ENCODE measurements at places on chromosomes 1 and 21. TPM values are rescaled to one million over a fixed set of nuclear protein-coding genes. Genes with fewer than 3 reads are reported as not detected.
A peak's percentile ranks its signal among the peaks of the same experiment; 100 is the strongest.

DNA sequence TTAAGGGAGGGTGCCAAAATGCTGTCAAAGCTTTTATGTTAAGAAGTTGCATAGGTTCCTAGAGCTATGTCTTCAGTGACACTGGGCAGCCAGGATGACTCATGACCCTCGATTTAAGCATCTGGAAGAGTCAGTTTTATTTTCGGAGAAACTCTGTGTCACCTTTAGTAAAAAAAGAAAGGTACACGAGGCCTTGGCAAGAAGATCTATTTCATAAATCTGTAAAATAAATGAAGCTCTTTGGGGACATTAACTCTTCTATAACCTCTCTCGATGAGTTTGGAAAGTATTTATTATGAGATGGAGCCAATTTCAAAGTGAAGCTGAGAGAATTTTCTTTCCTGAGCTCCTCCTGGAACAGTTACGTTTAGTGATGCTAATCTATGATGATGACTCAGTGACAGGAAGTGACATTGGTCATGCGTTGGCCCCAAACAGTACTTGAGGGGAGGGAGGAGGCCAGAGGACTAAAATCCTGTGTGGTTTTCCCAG, 156.5 kb downstream of the HLX start:
- no peaks in the 10 kb centered on the region for H3K36me3 ChIP-seq
- H3K4me1 ChIP-seq = peaks cover 13% of the 10 kb centered on the region
- H3K4me3 ChIP-seq = no peak overlapping the region

DNA sequence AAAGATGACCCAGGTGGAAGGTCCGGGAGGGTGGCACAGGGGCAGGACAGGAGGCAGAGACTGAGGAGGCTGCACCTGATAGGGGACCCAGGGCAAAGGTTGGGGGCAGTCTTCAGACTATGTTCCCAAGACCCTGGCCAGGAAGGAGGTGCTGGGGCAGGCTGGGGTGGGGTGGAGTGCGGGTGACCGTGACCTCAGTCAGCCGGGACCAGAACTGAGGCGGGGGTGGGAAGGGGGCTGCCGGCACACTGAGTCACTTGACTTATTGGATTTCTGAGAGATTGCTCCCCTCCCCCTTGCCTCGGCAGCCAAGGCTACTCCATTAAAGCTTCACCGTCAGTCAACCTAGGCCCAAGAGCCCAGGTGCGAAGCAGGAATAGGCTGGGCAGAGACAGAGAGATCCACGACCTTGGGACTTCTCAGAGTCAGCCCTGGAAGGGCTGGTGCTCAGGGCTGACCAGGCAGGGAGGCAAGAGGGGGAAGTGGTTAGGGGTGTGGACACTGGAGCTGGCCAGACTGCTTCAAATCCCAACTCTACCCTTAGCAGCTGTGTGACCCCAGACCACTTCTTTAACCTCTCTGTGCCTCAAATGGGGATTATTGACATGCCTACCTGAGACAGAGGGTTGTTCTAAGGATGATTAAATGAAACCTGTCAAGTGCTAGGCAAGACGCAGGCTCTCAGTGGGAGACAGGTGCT, 47.9 kb upstream of the LAPTM5 start:
- no peak for DNase-seq
- peaks cover 61% of the 10 kb centered on the region for H3K4me1 ChIP-seq
- no peaks in the 10 kb centered on the region for H3K36me3 ChIP-seq
- H3K27ac ChIP-seq = no peak overlapping the region
- no peak overlapping the region for H3K4me3 ChIP-seq
- H3K27me3 ChIP-seq = peaks cover 7% of the 10 kb centered on the region

- no peak overlapping the region for H3K4me3 ChIP-seq
- DNase-seq = no peak
- H3K36me3 ChIP-seq = peaks cover 10% of the 10 kb centered on the region
- no peaks in the 10 kb centered on the region for H3K27me3 ChIP-seq
Measured at GRCh38 chr1:115274467-115274866, 63.6 kb downstream of the NGF start.

DNA sequence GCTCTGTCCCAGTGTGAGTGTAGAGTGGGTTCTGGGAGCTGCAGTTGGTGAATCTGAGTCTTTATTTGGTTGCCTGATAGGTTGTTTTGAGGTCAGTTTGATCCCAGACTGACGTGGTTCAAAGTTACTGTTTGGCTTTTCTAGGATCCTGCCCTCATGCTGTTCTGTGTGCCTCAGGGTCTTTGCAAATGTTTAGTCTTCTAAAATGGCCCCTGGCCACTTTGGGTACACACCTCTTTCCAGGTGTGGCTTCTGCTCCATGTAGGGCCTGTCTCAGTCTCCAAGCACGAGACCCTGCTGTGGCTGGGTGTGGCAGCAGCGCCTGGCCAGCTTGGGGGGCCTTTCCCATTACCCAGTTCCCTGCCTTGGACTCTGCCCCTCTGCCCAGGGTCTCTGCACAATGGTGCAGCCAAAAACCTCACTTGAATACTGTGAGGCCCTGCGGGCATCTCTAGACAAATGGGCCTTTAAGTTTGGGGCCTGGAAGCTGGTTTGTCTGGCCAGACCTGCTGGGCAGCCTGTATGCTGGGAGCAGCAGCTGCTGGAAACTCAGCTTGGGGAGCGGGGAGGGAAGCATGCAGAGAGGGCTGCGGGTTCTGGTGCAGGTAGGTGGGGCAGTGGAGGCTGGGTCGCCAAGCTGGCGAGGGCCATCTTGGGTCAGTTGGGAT, 5.6 kb downstream of the PTPRF start:
- H3K36me3 ChIP-seq = peaks cover 19% of the 10 kb centered on the region
- peak overlapping the region; percentile 69 for H3K27ac ChIP-seq
- no peak for DNase-seq

DNA sequence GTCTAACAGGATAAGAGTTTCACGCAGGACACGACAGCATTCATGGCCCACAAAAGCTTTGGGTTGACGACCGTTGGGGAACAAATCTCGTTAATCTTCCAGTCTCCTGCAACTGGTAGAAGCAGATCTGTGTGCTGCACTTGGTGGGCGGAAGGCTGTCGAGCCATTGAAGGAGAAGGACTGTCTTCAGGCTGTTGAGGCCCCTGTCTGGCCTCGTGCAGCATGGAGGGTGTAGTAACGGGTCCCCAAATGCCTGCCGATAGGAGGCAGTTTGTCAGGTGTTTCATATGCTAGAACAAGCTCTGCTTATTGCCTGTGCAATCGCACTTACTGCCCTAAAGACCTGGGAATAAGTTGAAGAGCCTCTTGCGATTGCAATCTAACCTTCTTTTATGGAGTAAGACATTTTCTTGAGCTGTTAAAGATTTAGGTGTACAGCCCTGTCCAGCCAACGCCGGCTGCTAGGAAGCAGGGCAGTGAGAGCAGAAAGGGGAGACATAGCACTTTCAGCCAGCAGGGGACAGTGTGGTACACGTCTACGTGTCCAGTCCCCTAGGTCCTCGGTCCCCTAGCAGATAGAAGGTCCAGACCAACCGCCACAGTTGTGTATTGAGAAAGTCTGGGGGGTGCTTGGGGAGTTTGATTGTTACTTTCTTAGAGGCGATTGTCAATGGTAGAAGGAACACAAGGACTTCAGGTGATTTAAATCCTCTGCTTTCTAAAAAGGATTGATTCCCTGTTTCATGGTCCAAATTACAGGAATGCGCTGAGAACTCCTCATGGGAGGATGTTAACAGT, 102.3 kb upstream of the TMPRSS2 start:
- H3K36me3 ChIP-seq = peaks cover 15% of the 10 kb centered on the region
- peak; percentile 73 for DNase-seq
- H3K27me3 ChIP-seq = peaks cover 6% of the 10 kb centered on the region
- peaks cover 22% of the 10 kb centered on the region for H3K4me1 ChIP-seq

DNA sequence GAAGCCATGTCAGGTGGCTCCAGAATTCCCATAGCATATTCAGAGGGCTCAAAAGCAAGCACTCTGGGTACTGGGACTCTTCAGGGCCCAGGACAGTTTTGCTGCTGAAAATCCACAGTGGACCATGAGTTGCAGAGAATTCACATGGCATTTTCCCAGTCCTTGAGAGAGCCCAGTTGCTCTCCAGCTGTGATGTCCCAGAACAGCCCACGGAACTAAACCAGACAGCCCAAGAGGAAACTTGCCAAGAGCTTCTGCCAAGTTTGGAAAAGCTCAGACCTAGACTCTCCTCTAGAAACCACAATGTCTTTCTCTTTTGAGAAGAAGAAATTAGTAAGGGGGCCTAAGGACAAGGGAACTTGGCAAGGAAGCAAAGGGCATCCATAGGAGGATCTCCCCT, 69.4 kb downstream of the RGS2 start:
- H3K36me3 ChIP-seq = no peaks in the 10 kb centered on the region
- H3K27ac ChIP-seq = no peak overlapping the region
- DNase-seq = no peak
- H3K27me3 ChIP-seq = no peaks in the 10 kb centered on the region
- H3K4me3 ChIP-seq = no peak overlapping the region

GRCh38 chr1:109996476-109996875, 11.9 kb downstream of the AHCYL1 start:
- H3K4me3 ChIP-seq = no peak overlapping the region
- H3K4me1 ChIP-seq = peaks cover 5% of the 10 kb centered on the region
- H3K27me3 ChIP-seq = no peaks in the 10 kb centered on the region
- no peak overlapping the region for H3K27ac ChIP-seq
- no peak for DNase-seq
- peaks cover 6% of the 10 kb centered on the region for H3K36me3 ChIP-seq

DNA sequence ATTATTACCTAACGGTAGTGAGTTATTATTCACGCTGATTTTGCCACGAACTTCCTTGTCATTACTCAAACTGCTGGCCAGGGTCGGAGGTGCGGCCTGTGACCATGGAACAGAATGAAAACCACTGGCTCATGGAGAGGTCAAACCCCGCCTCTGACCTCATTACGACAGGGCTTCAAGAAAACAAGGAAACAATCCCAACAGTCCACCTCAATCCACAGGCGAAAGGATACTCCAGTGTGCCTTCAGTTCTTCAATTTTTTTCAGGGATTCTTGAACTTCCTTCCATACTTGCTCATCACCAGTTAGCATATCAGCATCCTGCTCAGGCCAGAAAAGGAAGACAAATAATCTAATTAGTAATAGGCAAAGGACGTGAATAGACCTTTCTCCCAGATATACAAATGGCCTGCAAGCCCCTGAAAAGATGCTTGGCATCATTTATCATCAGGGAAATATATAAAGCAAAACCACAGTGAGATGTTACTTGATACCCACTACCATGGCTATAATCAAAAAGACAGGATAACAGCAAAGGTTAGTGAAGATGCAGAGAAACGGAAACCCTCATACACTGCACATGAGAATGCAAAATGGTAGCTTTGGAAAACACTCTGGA, 643.4 kb downstream of the SMYD3 start:
- no peaks in the 10 kb centered on the region for H3K36me3 ChIP-seq
- no peak overlapping the region for H3K27ac ChIP-seq
- no peaks in the 10 kb centered on the region for H3K4me1 ChIP-seq
- H3K4me3 ChIP-seq = no peak overlapping the region
- DNase-seq = no peak
- no peaks in the 10 kb centered on the region for H3K27me3 ChIP-seq

DNA sequence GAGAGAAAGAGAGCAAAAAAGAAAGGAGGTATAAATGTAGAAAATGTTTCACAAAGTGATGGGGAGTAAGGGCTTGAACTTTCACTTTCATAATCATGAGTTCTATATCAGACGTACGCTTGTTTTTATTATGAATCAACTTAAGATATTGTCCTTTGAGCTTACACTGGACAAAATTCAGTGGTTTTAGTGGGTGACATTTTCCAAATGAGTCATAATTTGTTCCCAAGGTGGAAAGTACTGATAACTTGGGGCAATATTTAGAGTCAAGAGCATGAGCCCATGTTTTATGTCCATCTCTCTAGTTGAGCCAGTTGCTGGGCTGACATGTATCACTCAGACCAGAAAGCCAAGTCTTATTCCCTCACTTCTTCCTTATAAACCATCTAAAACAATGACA, 161.6 kb downstream of the CHRM3 start:
- no peaks in the 10 kb centered on the region for H3K4me1 ChIP-seq
- H3K36me3 ChIP-seq = peaks cover 6% of the 10 kb centered on the region
- no peaks in the 10 kb centered on the region for H3K27me3 ChIP-seq
- H3K4me3 ChIP-seq = no peak overlapping the region
- no peak for DNase-seq

- H3K36me3 ChIP-seq = no peaks in the 10 kb centered on the region
- no peak overlapping the region for H3K4me3 ChIP-seq
- H3K27ac ChIP-seq = no peak overlapping the region
- no peak for DNase-seq
- H3K27me3 ChIP-seq = no peaks in the 10 kb centered on the region
Measured at GRCh38 chr1:244897476-244898254, 33.3 kb upstream of the HNRNPU start.

GRCh38 chr1:111503585-111504060, at the start of the genes ADORA3 and TMIGD3:
Gene ADORA3 (minus strand): TSS chr1:111503633. CDS start chr1:111503354, 279 bp downstream.
Gene TMIGD3 (minus strand): TSS chr1:111503633. CDS start chr1:111503354, 279 bp downstream.
- DNase-seq = no peak
- H3K4me3 ChIP-seq = no peak within 1 kb of the TSS
- H3K27me3 ChIP-seq = no peaks in the 10 kb centered on the region
- H3K36me3 ChIP-seq = no peaks in the 10 kb centered on the region
- H3K4me1 ChIP-seq = peaks cover 5% of the 10 kb centered on the region
- H3K27ac ChIP-seq = no peak within 1 kb of the TSS

GRCh38 chr1:25704267-25704691, 87.7 kb downstream of the MAN1C1 start:
- H3K27me3 ChIP-seq = no peaks in the 10 kb centered on the region
- H3K36me3 ChIP-seq = no peaks in the 10 kb centered on the region
- H3K4me1 ChIP-seq = peaks cover 86% of the 10 kb centered on the region
- no peak overlapping the region for H3K4me3 ChIP-seq
- DNase-seq = no peak

DNA sequence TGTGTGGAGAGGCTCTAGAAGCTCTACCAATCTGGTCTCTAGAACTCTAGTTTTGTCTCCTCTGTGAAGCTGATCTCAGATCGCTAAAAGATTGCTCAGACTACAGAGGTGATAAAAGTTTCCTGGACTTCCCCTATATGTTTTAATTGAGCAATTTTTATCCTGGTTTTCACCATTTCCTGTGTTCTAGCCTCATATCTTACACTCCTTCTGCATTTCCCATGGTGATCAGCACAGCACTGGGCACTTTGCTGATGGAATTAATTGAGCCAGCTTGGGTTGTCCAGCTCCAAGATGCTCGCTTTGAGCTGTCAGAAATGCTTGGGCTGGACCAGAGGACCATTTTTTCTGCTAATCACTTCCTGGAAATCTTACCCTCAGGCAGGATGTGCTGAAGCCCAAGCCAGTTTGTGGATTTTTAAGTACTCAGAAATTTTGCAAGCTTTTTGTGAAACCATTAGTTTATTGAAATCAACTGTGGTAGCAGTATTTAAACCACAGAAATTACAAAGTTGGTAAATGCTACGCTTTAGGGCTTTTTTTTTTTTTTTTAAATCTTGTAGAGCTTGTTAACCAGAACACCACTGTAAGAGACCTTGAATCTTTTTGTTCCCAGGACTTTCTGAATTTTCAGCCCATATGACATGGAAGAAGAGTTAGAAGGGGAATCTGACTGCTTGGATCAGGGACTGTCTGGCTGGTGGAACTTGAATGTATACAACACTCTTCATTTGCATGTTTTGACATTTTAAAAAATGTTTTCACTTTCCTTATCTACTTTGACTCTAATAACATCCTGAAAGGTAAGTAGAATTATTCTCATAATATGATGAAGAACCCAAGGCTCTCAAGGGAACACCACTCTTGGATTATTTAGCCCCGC, 28.4 kb downstream of the CD48 start:
- H3K27ac ChIP-seq = no peak overlapping the region
- DNase-seq = no peak
- peaks cover 47% of the 10 kb centered on the region for H3K36me3 ChIP-seq
- no peak overlapping the region for H3K4me3 ChIP-seq

- peaks cover 18% of the 10 kb centered on the region for H3K36me3 ChIP-seq
- H3K4me3 ChIP-seq = no peak overlapping the region
- H3K27me3 ChIP-seq = no peaks in the 10 kb centered on the region
- DNase-seq = peak; percentile 42
- H3K4me1 ChIP-seq = peaks cover 47% of the 10 kb centered on the region
- peak overlapping the region; percentile 93 for H3K27ac ChIP-seq
Measured at GRCh38 chr1:214404571-214405213, 123.7 kb downstream of the SMYD2 start.

Gene RABGGTB
- 139 TPM for total RNA-seq

Gene KIF2C
- total RNA-seq = 82.6 TPM

Data from WTC11 (cell line).